Nucleus accumbens (tissue), 56 donors: ENCODE measurements at places on chromosomes 13 and 19.

- DNase-seq, result no peak
Observed at GRCh38 chr19:58392945-58393724, 2.3 kb upstream of the RNF225 start.

GRCh38 chr19:44306283-44306682 lies 1.5 kb upstream of the ZNF235 start:
- no peak for DNase-seq

DNA sequence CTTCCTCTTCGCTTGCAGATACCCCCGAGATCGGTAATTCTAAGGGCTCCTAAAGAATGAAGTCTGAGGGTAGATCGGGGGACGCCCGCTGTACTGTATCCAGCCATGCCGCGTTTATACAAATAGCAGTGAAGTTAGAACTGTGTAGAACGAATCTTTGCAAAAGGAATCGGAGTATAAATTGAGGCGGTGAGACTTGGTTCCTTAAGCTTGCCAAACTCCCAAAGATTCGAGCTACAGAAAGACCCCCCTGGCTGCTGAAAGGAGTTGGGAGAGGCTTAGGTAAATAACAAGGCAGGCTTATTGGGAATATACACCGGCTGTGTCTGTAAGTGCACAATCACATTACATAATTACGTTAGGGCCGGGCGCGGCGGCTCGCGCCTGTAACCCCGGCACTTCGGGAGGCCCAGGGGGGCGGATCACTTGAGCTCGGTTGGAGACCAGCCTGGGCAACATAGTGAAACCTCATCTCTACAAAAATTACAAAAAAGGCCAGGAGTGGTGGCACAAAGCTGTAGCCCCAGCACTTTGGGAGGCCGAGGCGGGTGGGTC lies 12.2 kb downstream of the TMEM160 start:
- no peak for DNase-seq

- no peak for DNase-seq
Observed at GRCh38 chr13:70386919-70387318, 278.7 kb upstream of the KLHL1 start.

GRCh38 chr13:109884462-109884861 lies 98.1 kb upstream of the IRS2 start:
- DNase-seq, result no peak

- no peak for DNase-seq
Observed at GRCh38 chr13:40120288-40120687, 464.8 kb downstream of the COG6 start.

GRCh38 chr13:109500146-109500773 lies 286.1 kb downstream of the IRS2 start:
- DNase-seq, result no peak

GRCh38 chr13:50319635-50320255 lies 304.5 kb downstream of the KCNRG start:
- no peak for DNase-seq

DNA sequence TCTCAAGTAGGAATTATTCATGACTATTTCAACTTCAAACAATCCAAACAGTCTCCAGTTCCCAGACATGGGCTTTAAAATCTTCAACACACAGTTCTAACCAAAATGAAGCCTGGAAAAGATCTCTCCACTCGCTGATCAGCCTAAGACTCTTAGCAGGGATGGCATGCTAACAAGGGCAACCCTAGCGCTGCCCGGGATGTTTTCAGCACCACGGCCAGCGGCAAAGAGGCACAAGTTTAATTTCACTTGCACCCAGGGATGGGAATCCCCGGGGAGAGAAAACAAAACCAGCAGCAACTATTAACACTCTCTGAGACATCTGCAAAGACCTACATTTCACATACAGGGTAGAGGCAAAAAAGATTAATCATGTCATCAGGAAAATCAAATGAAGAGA lies 43.0 kb downstream of the CACNA1A start:
- no peak for DNase-seq

- DNase-seq, result no peak
Observed at GRCh38 chr13:41505209-41505835, 48.0 kb downstream of the RGCC start.

GRCh38 chr19:917323-918151 lies at the start of gene KISS1R:
KISS1R (plus strand) TSS chr19:917333; CDS start chr19:917503, 170 bp downstream.
- DNase-seq, result no peak

DNA sequence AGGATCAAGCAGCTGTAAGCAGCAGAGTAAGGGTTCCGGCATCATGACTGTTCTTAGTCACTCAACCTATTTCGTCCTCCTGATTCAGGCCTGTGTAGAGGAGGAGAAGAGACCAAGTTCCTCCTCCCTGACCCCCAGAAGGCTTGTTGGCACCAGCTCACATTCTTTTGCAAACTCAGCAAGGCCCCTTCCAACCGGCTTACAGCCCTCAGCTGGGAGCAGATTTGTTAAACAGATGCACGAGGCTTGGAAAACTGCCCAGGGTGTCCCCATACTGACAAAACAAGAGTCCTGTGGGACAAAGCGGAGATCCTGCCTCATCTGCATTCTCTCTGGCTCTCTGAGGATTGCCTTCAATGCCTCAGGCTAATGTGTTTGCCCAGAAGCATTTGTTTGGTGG lies 113.2 kb upstream of the SOX21 start:
- DNase-seq, result peak; percentile 39

DNA sequence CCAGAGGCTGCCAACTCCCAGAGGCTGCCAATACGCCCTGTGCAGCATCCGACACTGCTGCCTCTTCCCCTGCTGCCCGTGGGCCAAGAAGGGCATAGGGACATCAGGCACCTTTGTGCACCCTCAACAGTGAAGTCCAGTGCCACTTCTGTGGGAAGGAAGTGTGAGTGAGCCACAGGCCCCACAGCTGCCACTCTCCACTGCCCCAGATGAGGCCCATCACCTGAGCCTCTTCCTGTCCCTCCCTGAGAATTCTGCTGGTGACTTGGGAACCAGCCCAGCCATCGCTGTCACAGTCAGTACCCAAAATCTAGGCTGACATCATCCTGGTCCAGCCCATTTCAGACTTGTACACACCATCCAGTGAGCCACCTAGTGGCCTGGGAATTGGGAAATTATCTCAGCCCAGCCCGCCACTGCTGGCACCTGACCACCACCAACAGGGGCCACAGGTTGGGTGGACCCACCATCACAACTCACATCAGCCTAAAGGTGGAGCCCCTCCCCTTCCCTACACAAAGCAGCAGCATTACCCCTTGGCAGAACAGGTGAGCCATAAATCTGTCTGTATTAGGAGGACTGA lies 733.9 kb upstream of the KLHL1 start:
- DNase-seq, result no peak

GRCh38 chr19:10389863-10390262 lies 9.5 kb upstream of the TYK2 start:
- no peak for DNase-seq
